ENCODE measurements at places on chromosomes 1 and 21. TPM values are rescaled to one million over a fixed set of nuclear protein-coding genes. Genes with fewer than 3 reads are reported as not detected.

GRCh38 chr1:248862695-248862997 is 3.8 kb upstream of the ZNF692 start:
- no peak for DNase-seq

Gene AGT
- 0.76 TPM for total RNA-seq

GRCh38 chr1:228180271-228180958 is 14.8 kb downstream of the IBA57 start:
- DNase-seq, result peak; percentile 35

DNA sequence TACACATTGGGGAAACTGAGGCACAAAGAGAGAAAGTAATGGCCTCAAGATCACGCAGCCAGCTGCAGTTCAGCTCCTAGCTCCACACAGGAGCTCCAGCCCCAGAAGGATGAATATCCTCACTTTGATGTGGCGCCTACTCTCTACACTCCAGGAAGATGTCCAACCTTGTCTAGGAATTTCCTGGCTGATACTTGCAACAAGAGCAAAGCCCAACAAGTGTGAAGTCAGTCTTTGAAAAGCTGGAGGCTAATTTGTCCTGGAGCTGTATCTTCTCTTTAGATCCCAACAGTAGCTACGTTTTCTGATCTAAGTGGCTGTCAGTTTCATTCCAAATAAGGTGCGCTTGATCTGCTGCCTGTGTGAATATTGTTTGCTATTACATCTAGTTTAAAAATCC is 344.9 kb downstream of the PTPRU start:
- no peak for DNase-seq

DNA sequence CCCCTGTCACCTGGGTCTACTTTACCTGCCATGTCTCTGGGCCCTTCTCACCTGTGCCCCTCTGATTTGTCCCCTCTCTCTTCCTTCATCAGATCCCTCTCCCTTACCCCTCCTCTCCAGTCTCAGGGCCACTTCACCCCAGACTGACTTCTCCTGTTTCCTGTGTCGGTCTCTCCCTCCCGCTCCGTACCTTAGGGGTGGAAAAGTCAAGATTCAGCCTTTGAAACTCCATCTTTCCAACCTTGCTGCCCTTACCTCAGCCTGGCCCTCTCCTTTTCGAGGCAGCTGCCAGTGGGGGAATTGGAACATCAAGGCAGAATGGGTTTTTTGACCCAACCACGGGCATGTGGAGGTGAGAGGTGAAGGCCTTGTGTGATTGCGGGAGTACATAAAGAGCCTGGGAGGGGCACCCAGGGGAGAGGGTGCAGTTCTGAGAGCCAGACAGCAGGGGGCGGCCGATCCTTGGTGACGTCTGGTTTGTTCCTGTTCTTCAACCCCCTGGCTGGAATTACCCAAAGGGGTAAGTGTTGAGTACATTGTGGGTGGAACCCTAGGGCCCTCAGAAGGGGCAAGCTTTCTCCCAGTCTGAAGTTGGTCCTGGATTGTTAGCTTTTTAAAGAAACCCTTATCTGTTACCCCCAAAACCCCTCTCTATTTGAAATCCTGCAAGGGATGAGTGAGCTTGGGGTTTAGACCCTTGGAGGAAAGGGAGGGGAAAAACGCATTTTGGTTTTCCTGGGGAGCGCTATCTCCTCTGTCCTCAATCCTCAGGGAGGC is 12.3 kb upstream of the DMBX1 start:
- DNase-seq, result peak; percentile 91

Gene HCN3
- total RNA-seq, result 6.4 TPM

- DNase-seq, result no peak
Measured at GRCh38 chr1:10800778-10801177, 4.3 kb upstream of the CASZ1 start.

Gene RAB3B
- total RNA-seq, result 0.20 TPM

DNA sequence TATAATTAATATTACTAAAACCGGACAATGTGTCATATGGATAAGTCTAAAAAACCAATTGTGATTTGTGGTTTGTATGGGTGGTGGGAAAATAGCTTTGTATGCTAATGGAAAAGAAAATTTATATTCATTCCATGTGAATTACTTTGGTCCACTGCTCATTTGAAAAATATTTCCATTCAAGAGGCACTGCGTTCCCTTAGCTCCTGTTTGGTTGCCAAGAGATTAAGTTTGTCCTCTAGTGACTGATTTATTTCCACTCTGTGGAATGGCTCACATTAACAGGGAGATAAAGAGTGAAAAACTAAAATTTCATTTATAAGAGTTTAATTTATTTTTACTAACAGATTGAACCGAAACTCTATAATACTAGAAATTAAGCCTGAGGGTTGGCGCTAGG is 744.1 kb upstream of the CHRM3 start:
- DNase-seq, result no peak

DNA sequence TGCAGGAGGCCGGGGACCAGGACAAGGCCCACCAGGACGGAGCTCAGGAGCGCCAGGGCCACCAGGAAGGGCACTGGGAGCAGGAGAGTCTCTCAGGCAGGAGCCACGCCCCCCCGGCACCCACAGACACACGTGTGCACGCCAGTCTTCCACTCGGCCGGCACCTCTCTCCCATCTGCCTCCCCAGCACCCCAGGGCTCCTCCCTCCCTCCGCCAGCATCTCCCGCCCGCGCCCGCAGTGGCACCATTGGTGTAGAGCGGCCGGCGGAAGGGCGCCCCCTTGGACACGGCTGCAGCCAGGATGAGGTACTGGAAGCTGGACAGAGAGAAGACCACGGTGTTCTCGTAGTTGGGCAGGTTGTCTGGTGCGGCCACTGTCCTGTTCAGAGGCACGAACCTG is 6.1 kb upstream of the MFAP2 start:
- no peak for DNase-seq

DNA sequence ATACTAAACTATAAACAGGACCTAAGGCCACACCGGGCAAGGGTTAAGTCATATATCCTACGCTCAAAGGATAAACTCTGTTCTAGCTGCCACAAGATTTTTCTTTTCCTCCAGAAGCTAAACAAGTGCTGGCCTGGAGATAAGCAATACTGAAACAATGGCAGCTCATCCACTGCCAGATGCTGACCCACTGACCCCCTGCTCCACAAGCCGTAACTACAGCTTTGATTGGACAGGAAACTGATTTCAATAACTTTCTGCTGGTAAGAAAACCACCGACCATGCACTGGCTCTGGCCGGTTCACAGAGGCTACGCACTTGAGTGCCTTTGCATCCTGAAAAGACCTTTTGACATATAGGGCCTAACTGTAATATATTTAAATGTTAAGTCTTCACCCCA is 51.3 kb upstream of the PLA2G2C start:
- no peak for DNase-seq

Gene S100A16
- 282 TPM for total RNA-seq

DNA sequence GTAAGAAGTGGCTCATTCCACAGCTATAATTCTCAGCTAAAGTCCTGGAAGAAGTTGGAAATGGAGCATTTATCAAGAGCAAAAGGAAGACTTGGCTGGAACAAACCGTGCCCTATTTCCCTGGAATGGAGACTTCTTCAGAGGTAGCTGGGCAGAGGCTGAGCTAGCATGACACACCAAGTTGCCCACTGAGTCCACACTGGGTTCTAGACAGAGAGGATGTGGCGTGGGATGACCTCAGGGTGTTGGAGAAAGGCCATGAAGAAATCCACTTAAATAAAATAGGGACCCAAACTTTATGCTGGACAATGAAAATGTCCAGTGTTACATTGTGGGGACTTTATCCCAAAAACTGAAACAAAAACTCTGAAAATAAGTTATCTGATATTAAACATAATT is 116.2 kb downstream of the KCNJ6 start:
- no peak for DNase-seq

Gene DNAJC28
- 0.42 TPM for total RNA-seq

DNA sequence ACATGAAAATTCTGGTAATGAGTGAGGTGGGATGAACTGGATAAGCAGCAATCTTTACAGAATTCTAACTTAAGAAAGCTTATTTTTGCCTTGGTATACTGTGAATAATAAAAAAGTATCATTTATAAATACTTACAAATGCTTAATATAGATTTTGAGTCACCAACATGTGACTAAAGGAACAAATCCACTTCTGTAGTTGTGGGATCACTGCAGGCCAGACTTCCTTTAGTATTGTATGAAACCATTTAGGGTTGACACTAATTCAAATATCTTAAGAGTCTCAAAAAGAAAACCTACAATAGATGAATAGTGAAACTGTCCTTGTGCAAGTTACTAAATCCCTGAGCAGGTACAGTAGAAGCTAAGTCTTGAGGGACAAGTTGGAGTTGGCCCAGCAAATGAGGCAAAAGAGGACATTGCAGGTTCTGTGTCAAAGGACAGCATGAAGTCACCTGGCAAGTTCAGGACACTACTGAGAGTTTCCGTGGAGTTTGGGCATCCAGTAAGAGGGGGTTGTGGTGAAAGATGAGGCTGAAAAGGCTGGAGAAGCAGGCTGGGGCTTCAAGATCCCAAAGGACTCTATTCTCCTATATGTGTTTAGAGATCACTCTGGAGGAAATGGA is 5.9 kb upstream of the THEM4 start:
- DNase-seq, result no peak

Gene CD52
- total RNA-seq, result 2.1 TPM

- no peak for DNase-seq
Measured at GRCh38 chr21:41945982-41946381, 7.8 kb downstream of the C2CD2 start.

DNA sequence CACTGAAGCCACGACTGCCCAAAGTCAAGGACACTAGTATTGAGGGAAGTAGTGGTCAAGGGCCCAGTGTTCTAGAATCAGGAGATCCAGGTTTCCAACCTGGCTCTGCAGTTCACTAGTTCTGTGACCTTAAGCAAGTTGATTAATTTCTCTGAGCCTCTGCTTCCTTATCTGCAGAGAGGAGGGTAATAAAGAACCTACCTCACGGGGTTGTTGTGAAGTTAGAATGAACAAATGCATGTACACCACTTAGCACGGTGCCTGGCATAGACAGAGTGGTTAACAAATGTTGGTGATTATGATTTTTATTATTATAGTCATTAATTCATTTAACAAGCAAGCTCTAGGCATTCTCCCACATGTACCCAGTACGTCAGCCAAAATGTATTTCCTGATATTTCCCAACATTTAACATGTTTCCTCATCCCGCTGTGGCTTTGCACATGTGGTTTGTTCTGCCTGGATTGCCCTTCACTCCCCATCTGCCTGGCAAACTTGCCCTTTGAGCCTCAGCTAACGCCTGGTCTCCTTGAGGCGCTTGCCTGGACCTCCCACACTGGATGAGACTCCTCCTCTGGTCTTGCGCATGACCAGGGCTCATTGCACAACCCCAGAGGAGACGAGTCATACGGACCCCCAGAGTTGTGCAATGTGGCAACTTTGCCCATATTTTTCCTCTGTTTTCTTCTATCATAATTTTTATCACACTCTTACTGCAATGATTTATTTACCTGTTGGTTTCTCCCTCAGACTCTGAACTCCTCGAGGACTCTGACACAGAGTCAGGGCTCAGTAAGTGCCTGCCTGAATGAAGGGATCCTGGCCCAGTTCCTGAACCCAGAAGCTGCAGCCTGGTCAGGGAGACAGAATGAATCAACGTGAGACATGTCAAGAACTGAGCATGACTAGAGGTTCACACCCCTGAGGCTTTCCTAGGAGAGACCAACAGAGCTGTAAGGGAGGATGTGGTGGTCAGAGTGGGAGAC is 20.7 kb upstream of the MFSD2A start:
- peak; percentile 64 for DNase-seq

Gene SOX13
- 28.7 TPM for total RNA-seq

GRCh38 chr1:162033428-162033827 is 9.8 kb upstream of the OLFML2B start:
- DNase-seq, result no peak

DNA sequence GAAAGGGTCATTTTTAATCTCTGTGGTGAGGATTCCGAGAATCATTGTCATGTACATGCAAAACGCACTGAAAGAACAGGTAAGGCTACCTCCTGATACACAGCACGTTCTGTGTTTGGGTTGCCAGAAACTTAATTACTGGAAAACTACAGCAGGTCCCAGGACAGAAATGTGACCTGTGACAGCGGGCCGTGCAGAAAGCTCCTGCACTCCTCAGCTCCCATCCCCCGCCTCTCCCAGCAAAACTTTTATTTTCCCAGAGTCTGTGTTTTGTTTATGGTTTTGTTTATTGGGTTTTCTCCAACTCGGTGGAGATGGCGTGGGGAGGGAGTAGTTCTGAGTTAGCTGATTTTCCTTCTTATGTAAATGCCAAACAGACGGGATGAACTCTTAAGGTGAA is 44.7 kb downstream of the SLC44A3 start:
- DNase-seq, result no peak

GRCh38 chr1:231828182-231828920 is 201.8 kb downstream of the DISC1 start:
- DNase-seq, result peak; percentile 61

DNA sequence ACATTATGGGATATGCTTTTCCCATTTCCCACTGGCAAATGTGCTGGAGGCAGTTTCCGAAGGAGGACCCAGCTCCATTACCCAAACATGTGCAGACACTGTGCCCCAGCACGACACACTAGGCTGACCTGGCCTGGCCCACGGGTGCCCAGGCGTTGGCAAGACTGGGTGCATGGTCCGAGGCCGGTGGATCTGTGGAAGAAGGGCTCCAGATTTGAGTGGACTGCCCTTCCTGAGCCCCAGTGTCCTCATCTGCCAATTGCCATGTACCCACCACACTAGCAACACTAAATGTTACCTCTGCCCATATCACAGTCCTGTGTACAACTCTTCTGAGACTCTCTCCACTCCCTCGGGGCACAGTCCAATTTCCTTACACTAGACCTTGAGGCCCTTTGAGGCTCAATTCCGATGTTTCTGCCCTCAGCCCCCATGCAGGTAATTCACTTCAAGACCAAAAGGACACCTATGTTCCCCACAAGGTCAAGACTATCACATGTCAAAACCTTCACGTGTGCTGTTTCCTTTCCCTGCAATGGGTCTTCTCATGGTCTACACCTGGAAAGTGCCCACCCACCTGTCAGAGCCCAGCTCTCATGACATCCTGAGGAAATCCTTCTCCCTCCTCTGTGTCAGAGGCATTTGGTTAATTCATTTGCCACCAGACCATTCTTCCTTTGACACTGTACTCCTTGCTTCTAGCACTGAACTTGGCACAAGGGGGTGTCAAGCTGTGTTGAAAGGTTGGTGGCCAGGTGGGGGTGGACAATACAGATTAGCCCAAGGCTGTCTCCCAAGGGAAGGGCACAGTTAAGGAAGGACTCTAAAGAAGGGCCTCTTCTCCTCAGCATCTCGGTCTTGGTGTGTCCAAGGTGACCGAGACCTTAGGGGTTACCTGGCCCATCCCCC is 124.9 kb downstream of the DMRTB1 start:
- no peak for DNase-seq

Gene MAP1LC3C
- not detected for total RNA-seq

GRCh38 chr1:107358619-107359327 is 217.9 kb downstream of the NTNG1 start:
- DNase-seq, result no peak

Gene TMPRSS15
- total RNA-seq, result not detected

DNA sequence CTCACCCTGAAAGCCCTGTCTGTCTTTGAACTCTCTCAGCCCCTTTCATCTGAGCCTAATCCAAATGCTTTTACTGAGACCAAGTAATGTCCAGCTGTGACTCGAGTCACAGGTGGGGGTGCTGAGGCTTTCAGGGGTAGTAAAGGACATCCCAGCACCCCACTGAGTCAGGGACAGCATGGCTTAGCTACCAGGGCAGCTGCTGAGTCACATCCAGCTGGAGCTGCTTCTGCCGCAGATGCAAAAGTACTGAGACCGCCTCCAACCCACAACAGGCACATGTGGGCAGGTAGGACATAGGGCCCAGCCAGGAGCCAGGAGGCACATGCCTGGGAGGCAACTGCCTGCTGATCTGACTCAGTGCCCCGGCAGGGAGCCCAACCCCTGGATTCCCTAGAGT is 6.7 kb upstream of the VSIG8 start:
- no peak for DNase-seq

- DNase-seq, result no peak
Measured at GRCh38 chr1:24117132-24117531, 5.2 kb upstream of the MYOM3 start.

Gene S1PR1
- total RNA-seq, result not detected

Gene HSD11B1
- total RNA-seq, result not detected

Measured in HT-29 (cell line).